Putamen (tissue), 1 donor: ENCODE measurements at places on chromosomes 4 and X.

DNA sequence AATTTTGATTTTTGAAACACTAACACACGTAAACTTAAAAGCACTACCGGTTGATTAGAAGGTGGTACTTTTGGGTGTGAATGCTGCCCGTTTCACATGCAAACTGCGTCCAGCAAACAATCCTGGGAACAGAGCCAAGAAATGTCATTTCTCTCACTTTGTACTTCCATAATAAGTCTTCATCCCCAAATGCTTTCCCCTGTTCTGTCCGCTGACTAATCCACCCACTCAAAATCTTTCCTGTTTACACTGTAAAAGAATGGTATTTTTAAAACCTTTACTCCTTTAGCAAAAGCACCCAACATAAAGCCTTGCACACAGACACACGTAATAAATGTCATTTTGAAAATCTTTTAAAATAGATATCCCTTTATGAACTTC, 39.1 kb upstream of the PDLIM5 start:
- DNase-seq = no peak

DNA sequence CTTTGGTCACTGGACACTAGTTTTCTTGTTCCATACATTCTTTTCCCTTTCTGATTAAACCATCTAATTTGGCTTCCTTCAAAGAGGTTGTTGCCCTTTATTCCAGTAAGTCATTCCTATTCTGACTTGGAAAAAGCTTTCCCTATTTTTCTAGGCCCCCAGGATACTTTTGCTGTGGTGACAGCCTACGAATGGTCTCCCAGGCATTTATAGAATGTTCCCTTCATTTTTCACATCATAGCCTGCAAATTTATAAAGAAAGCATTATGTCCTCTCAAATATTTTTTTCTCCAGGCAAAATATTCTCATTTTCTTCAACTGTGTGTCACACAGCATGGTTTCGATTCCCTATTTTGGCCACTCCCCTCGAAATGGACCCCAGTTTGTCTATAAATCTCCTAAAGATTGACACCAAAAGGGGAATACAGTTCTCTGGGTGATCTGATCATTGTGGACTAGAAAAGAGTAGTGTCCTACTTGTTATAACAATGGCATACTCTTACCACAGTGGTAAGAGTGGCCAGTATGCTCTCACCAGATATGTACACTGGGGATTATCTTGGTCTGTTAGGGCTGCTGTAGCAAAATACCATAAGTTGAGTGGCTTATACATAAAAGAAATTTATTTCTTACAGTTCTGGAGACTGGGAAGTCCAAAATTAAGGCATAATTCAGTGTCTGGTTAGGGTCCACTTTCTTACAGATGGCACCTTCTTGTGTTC, 41.5 kb upstream of the BMP2K start:
- DNase-seq = no peak

DNA sequence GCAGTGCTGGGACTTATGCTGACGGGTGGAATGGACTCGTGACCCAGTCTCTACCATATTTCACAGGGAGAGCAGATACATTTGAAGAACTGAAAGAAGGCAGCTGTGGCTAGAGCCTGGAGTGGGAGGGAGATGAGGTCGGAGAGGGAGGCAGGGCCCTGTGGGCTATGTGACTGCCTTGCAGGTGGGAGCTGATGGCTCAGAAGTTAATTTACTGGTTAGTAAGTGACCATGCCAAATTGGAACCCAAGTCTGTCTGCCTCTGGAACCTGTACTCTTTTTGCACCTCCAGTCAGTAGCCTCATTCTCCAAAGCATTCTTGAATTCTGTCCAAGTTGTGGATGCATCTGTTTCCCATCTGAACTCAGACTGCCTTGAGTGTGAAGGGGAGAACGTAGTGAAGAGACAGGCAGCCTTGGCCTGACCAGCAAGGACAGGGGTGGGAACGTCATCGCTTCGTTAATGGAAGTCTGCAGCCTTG, 92.3 kb downstream of the REPS2 start:
- no peak for DNase-seq

DNA sequence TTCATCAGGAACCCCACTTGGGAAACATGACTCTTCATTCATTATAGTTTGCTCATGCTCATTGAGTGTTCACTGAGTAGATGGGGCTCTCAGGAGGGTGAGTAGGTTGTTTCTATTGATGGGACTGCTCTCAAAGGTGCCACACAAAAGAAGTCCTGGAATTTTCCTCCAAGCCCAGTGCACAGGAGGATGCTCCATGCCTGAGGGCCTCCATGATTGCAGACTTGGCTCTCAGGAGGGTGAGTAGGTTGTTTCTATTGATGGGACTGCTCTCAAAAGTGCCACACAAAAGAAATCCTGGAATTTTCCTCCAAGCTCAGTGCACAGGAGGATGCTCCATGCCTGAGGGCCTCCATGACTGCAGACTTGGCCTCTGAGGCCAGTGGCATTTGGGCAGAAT, 108.5 kb downstream of the ZNF674 start:
- DNase-seq = no peak

DNA sequence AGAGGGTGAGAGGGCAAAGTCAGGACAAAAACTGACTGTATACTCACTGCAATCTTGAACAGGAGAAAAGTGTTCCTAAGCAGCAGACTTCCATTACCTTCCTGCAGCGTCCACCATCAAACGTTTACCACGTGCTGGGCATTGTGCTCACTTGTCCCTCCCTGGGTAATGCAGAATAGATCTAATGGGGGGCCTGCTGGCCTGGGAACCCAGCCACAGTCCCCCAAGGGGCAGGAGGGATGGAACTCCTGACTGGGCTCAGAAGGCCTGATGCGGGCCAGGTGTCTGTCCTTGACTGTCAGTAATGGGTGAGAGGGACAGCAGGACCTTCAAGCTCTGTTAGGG, 37.6 kb upstream of the FAM156A start:
- DNase-seq = no peak

GRCh38 chrX:19563746-19564145, 48.4 kb upstream of the MAP3K15 start:
- DNase-seq = no peak

- peak; percentile 13 for DNase-seq
These were observed 11.8 kb upstream of the ZNF630 start for GRCh38 chrX:48083212-48083611.

DNA sequence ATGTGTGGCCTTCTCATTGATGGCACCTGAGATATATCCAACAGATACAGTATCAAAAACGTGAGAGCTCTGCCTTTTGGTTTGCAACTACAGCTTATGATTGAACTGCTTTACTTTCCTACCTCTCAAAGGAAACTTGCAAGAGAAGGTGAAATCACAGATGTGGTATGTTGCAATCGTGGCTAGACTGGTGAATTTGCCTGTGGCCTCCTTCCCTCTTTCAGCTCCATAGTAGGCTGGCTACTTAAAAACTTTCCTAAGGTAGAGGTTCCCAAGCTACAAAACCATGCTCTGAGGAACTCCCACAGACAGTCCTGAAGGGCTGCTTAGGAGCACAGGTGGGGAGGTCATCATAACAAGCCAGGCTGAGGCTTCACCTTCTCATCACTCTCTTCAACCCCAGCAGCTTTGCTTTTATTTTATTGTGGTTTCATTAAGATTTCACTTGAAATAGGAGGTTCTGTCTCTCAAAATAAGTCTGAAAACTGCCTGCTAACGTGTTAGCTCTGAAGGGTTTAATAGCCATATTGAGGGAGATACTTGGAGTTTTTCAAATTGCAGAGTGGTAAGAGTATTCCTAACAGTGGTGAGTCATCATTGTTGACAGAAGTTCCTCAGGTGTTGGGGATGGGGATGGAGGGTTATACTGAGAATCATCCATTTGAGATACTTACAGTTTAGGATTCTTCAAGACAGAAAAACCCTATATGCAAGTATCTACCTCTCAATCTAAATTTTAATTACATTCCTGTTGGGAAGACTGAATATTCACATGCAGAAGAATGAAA, 93.5 kb upstream of the UCP1 start:
- DNase-seq = no peak

GRCh38 chr4:78610546-78611214, 59.1 kb downstream of the ANXA3 start:
- DNase-seq = no peak

DNA sequence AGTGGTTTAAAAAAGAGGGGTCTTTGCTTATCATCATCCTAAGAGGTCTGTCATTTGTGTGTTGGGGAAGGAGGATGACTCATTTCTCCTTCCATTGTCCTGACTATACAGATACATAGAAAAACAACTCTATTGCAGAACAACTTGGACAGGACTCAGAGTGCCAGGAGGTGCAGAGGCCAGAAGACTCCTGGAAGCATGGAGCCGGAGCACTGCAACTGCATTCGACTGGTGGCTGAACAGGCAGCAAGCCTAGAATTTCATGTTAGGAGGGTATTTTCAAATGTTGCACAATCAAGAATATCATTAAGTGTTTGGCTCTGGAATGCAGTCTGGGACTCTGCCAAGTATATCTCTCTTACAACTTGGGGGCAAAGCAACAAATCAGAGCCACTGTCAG, 35.0 kb upstream of the MAML3 start:
- no peak for DNase-seq

DNA sequence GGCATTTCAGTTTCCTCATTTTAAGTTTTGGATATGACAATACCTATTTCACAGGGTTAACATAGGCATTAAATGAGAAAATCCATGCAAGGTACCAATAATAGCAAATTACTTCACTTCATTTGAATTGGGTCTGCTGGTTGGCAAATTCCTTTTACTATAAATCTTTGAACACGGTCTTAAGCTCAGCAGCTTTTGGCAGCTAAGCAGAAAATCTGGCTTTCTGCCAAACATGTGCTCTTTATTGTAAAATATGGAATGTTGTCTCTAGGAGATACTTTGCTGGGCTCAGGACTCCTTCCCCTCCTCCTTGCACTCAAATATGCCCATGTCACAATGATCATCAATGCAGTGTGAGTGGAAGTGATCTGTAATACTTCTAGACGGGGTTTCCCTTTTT, 16.8 kb upstream of the DMP1 start:
- DNase-seq = no peak

DNA sequence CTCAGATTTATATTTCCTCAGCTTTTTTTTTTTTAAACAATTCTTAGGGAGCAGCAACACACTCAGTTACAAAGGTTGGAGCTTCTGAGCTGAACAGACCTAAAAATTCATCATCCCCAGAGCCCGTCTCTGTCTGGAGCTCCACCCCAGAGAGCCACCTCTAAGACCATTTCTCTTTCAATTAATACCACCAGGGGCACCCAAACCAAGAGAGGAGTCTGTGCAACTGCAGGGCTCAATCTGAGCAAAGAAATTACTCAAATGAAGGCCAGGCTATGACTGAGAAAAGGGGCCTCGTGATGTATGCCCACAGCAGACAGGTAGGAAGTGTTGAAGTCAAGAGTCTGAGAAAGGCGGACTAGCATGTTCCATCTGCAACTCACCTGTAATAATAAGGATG, 95.5 kb downstream of the C4orf51 start:
- DNase-seq = no peak

DNA sequence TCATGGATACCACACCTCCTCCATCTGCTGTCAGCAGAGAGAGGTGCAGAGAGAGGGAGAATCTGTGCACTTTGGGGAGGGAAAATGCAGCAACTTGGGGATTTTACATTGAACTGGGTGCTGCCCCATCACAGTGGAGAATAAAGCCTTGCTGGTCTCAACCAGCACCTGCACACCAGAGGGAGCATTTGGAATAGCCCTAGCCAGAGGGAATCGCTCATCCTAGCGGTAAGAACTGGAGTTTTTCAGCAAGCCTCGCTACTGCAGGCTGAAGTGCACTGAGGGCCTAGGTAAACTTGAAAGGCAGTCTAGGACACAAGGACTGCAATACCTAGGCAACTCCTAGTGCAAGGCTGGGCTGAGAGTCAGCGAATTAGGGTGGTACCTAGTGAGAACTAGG, 148.7 kb downstream of the KDR start:
- DNase-seq = no peak

- no peak for DNase-seq
These were observed 29.8 kb downstream of the UGT2B7 start for GRCh38 chr4:69126024-69126423.

- no peak for DNase-seq
These were observed 1544.1 kb upstream of the ADGRL3 start for GRCh38 chr4:59655996-59656395.

GRCh38 chrX:153685156-153685536, 2.6 kb upstream of the SLC6A8 start:
- DNase-seq = no peak

GRCh38 chrX:135494453-135494852, 26.0 kb upstream of the INTS6L start:
- no peak for DNase-seq

DNA sequence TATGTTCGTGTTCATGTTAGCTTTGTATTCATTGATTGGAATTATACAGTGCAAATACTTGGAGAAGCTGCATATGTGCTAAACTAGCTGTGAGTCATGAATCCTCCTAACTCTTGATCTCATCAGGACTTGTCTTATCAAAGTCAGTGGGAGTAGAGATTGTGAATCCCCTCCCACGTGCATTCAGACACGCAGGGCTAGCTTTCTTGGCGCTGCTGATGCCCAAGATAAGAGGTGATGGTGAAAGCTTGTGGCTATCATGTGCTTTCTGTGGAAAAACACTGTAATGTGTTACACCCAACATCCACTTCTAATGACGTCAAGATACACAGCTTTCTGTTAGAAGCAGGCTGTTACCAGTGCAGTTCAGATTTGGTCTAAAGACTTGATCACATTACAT, 348.7 kb upstream of the HAND2 start:
- DNase-seq = no peak
